ENCODE measurements at places on chromosomes 16 and 17. TPM values are rescaled to one million over a fixed set of nuclear protein-coding genes. Genes with fewer than 3 reads are reported as not detected.

Gene GAS7
- 35.1 TPM for total RNA-seq

Gene HAP1
- total RNA-seq = 0.71 TPM

Gene NOL11
- total RNA-seq = 23.5 TPM

Gene TIMP2
- 156 TPM for total RNA-seq

Gene MRPL58
- 104 TPM for total RNA-seq

Gene CBLN1
- not detected for total RNA-seq

Gene ABCA8
- 20.0 TPM for total RNA-seq

DNA sequence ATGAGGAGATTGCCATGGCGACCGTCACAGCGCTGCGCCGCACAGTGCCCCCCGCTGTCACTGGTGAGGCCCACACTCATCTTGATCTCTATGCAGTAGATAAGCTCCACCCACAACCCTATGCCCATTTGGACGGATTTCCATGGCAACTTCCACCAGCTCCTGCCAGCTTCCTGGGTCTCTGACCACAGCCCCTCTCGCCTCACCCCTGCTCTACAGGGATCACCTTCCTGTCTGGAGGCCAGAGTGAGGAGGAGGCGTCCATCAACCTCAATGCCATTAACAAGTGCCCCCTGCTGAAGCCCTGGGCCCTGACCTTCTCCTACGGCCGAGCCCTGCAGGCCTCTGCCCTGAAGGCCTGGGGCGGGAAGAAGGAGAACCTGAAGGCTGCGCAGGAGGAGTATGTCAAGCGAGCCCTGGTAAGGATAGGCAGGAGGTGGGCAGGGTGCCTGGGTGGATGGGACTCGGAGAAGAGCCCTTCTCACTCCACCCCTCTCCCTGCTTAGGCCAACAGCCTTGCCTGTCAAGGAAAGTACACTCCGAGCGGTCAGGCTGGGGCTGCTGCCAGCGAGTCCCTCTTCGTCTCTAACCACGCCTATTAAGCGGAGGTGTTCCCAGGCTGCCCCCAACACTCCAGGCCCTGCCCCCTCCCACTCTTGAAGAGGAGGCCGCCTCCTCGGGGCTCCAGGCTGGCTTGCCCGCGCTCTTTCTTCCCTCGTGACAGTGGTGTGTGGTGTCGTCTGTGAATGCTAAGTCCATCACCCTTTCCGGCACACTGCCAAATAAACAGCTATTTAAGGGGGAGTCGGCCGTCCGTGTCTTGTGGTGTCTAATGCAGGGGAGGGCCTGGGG lies 4.3 kb downstream of the ALDOA start:
- DNase-seq = peak; percentile 89

GRCh38 chr17:78323826-78324390 lies 36.0 kb downstream of the SOCS3 start:
- peak; percentile 53 for DNase-seq

DNA sequence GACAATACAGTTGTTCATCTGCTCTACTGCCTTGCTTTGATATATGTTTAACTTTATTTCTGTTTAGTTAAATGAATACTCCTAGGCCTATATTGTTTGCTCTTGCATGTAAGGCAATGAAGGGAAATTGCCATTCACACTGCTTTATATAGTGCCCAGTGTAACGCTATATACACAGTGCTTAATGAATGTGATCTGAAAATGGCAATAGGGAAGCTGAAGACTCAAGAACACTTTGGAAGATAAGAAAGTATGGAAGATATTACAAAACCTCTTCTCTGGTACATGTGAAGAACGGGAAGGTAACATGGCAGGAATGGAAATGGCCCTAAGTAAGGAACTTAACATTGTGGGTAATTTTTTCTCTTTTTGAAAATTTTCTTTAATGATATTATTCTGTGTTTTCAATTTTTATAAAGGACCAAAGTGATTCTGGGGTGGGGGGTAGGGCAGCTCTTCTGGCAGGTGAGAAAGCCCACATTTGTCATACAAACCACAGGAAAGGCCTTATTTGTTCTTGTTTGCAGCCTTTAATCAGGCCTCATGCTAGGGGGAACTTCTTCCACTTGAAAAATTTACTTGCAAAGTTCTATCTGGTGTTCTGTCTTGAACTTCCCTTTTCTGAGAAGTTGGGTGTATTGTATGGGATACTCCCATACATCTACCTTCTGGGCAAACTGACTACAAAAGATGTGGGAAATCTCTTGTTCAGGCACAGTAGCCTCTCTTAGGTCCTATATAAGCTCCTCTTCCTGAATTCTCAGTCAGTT lies 100.8 kb upstream of the CORO6 start:
- DNase-seq = no peak

- DNase-seq = no peak
Measured at GRCh38 chr17:44002141-44002848, 2.1 kb upstream of the NAGS start.

- no peak for DNase-seq
Measured at GRCh38 chr17:60086818-60087591, 8.3 kb upstream of the HEATR6 start.

DNA sequence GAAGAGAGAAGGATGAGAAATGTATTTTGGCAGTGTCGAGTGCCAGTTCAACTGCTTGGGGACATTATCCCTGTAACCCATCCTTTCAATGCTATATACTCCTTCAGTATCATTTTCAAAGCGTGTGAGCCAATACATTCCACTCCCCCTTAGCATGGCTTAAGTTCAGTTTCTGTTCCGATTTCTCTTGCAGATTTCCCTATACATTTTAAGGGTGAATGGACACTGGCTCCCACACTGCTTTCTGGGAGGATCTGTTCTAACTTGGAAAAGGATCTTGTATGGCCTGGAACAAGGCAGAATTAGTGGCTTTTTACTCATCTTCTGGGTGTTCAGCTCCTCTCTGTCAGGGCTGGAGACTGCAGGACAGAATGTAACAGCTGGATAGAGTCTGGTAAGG lies 333.8 kb downstream of the HAPSTR1 start:
- no peak for DNase-seq
